ENCODE measurements at places on chromosomes 13 and 19.
A peak's percentile ranks its signal among the peaks of the same experiment; 100 is the strongest.

DNA sequence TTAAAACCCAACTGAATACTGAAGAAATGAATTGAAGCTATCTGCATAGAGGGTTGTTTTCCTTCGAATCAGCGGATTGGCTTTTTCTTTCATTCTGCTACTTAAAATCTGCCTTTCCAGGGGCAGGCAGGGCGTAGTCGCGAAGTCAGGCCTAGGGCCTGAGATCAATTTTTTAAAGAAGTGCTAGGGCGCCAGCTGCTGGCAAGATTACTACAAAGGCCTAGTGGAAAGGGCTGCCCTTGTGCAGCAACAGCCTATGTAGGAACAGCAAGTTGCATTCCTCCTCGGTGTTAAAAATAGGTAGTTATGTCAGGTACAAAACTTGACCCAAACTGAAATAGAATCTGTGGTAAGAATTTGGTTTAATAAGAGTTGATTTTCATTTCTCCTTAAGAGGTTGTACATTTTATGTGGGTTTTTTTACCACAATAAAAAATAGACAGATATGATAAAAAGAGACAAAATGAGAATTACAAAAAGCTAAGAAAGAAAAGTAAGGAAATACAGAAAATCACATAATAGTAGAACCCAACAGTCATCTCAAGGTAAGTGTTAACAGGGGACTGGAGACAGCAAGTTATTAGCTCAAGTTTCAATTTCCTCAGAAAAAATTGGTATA, 9.5 kb upstream of the URAD start:
- DNase-seq = no peak

GRCh38 chr19:24074720-24075454, 12.1 kb upstream of the ZNF254 start:
- peak; percentile 3 for DNase-seq

DNA sequence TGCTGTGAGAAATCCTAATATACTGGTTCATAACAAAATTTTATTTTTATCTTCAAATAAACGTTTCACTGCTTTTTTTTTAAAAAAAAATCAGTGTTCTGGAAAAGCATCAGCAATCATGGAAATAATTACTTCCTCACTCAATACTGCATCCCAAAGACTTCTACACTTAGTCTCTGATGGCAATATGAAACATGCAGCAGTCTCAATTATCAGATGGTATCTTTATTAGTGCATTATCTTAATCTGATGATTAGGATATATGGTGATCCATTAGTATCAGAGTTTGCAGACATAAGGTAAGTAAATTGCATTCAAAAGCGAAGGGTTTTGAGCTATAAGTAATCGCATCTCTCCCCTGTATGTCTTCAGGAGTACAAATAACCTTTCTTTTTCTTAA, 218.3 kb upstream of the EDNRB start:
- no peak for DNase-seq

DNA sequence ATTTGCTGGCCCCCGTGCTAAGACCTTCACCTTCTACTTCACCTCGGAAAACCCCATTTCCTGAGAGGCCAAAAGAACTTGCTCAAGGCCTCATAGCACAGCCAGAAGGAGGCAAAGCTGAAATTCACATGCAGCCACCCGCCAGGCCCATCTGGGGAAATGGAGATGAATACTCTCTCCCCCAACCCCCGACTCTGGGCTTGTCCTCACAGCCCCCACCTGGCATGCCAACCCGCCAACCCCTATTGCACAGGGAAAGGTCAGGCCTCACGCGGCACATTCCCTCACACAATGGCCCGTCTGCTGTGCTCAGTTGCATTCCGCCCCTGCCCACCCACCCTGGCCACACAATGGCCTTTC, 3.2 kb downstream of the PRX start:
- DNase-seq = no peak

GRCh38 chr13:30301827-30302226, 5.5 kb downstream of the KATNAL1 start:
- DNase-seq = no peak

DNA sequence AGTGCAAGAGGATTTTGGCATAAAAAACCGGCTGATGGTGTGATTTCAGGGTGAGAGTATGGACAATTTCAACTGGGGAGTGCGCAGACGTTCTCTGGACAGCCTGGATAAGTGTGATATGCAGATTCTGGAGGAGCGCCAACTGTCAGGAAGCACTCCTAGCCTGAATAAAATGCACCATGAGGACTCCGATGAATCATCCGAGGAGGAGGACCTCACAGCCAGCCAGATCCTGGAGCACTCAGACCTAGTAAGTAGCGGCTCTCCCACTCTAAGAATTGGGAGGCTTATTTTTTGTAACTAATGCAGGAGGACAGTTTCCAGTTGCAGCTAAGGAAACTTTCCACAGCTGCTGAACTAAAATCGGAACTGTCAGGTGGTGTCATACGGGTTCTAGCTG, 53.6 kb downstream of the ZAR1L start:
- DNase-seq = no peak

DNA sequence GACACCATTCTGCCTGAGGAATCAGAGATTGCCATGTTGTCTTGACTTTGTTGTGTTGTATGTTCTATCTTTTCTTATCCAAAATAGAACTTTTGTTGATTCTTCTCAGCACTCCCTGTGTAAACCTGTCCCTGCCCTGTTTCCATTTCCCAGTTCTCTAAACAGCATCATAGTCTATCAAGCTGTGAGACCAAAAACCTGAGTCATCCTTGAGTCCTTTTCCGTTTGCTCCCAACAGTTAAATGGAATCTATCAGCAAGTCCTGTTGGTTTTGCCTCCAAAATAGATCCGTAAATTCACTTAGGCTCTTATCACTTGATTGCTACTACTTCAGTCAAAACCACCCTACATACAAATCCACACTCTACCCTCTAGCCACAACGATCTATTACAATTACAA, 667.1 kb downstream of the PCDH9 start:
- no peak for DNase-seq

DNA sequence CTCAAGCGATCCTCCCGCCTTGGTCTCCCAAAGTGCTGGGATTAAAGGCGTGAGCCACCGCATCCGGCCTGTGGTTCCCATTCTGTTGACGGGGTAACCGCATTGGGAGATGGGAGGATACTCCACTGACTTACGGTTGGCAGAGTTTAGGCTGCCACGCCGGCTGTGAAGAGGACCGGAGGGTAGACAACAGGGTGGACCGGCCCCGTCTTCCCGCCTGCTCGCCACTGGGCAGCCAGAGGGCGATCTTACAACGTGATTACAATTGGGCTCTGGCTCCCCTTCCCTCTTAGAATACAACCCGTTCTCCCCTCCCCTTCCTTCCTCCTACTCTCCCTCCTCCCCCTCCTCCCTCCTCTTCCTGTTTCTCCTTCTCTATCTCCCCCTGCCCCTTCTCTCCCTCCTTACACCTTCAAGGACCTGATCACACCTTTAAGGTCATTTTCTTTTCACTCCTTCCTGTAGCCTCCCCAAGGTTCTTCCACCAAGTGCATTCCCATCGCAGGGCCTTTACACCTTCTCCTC, 957 bp upstream of the CCDC194 start:
- DNase-seq = peak; percentile 48

GRCh38 chr13:99299256-99299919, 7.8 kb downstream of the GPR183 start:
- no peak for DNase-seq

DNA sequence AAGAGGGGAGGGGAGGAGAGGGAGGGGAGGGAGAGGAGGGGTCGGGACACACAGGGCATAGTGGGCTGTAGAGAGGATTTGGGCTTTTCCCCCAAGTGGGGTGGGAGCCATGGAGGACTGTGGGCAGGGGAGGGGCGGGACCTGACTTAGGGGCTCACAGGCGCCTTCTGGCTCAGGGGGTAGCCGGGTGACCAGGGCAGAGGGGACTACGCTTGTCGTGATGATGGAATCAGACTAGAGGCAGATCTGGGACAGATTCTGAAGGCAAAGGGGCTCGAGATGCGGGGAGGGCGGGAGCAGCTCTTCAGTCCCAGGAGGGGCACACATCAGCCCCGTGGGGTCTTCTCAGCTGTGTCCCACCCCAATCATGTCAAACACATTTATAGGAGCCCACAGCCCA, 13.5 kb downstream of the NDUFA11 start:
- no peak for DNase-seq

GRCh38 chr19:45322311-45322710, 364 bp downstream of the CKM start:
- no peak for DNase-seq

- DNase-seq = no peak
Measured at GRCh38 chr19:5078182-5078581, 109.3 kb downstream of the KDM4B start.

GRCh38 chr19:13037161-13037560, 41.9 kb downstream of the NFIX start:
- DNase-seq = no peak

DNA sequence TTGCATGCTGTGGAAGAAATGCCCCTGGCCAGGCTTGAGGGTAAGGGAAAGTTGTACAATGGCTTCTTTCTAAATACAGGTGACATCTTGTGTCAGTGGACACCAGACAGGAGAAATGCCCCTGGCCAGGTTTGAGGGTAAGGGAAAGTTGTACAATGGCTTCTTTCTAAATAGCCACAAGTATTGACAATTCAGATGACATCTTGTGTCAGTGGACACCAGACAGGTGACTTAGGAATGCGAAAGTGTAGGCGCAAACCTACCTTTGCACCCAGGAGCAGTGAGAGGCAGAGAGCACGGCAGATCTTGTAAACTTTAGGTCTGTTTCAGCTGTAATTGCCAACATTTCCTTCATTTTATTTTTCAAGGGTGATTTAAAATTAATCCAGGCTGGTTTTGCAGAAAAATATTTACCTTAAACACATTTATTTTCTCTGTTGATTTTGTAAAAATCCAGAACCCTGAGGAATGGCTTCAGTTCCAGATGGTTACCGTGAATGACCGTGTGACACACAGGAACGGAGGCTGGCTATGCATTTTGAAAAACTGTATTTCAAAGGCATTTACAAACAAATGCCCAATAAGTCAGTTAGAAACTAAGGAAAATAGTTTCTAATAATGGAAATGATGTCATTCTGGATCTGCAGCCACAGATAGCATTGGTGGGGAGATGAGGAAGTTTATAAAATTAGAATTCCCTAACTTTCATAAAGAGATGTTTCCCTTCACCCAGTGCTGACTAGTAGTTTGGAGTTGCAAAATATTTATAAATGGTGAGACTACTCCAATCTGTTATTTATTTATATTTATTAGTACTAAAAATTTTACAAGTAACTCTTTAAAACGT, 34.9 kb downstream of the TNFSF13B start:
- DNase-seq = no peak

GRCh38 chr13:80340651-80341100, 250 bp downstream of the SPRY2 start:
- DNase-seq = peak; percentile 57

GRCh38 chr13:111490611-111491010, 170.2 kb downstream of the TEX29 start:
- no peak for DNase-seq

DNA sequence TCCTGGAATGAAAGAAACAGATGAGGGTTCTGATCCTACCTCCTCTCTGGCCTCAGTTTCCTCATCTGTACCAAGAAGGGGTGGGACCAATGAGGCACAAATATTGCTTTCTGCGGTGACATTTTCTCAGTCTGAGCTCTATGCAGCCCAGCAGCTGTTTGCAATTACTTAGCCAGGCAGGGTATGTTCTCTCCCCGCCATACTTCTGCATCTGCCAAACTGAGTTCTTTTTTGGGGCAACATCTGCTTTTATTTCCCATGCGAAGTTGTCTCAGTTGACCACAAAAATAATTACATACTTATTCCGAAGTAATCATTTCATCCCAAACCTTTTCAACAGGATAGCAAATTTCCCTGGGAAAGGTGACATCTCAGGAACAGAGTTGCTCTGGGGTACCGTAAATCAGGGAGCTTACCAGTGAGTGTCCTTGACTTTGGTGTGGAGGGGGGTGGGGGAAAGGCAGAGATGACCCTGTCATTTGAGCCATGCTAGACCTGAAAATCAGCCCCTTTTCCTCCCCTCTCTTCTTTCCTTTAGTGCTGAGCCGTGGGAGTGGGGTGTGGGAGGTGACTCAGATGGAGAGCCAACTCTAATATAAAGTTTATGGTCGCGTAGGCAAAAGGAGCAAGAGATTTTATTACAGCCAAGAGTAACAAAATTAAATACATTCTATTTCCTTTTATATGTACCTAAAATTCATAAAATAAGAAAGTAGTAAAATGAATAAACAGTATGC, 165.7 kb upstream of the KL start:
- no peak for DNase-seq

GRCh38 chr19:7512400-7512851, 3.5 kb upstream of the ZNF358 start:
- no peak for DNase-seq

GRCh38 chr19:53394522-53394973, 401 bp upstream of the ZNF765 start:
- no peak for DNase-seq

GRCh38 chr13:85520445-85520844, 278.8 kb downstream of the SLITRK6 start:
- DNase-seq = no peak

DNA sequence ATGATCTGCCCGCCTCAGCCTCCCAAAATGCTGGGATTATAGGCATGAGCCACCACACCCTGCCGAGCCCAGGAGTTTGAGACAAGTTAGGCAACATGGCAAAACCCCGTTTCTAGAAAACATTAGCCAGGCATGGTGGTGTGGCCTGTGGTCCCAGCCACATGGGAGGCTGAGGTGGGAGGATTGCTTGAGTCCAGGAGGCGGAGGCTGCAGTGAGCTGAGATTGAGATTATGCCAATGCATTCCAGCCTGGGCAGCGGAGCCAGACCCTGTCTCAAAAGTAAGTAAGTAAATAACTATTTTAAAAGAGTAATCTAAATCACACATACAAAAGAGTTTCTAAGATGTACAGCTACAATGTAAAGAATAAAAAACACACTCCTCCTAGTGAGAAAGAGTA, 41.9 kb downstream of the SKA3 start:
- DNase-seq = no peak

GRCh38 chr13:76965759-76966421, 17.6 kb downstream of the ACOD1 start:
- no peak for DNase-seq

DNA sequence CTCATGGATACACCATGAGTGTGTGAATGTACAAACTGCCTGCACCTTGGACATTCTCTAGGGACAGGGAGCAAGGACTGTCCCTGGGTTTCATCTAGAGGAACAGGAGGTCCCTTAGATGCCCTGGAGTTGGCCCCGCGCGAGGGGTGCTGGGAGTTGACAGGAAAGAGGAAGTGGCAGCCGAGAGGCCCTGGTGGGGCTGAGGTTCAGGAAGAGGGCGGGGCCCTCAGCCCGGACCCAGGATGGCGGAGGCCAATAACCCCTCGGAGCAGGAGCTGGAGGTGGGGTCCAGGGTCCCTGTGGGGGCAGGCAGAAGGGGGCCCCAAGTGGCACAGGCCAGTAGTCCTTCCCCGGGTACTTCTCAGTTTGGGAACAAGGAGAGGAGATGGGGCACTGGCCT, 6.9 kb downstream of the PKN1 start:
- peak; percentile 86 for DNase-seq

DNA sequence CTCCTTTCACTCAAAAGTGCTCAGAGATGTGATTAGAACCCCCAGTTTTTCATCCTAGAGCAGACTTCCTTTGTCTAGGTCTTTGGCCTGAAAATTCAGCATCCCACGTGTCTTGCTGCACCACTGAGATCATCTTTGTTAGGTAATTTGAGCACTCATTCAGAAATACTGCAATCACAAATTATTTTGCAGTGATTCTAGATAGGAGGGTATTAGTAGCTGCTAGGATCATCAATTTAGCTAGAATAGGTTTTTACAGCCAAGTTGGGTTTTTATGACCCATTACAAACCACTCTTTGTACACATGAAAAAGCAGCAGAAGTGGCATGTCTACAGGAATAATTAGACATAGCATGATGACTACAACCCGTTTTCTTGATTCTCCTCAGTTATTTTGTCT, 219.6 kb downstream of the GPC6 start:
- no peak for DNase-seq

- DNase-seq = no peak
Measured at GRCh38 chr19:5484398-5485285, 29.4 kb downstream of the ZNRF4 start.
